ENCODE measurements at places on chromosomes 3 and 15. TPM values are rescaled to one million over a fixed set of nuclear protein-coding genes. Genes with fewer than 3 reads are reported as not detected.

- no peak overlapping the region for H3K27ac ChIP-seq
- no peaks in the 10 kb centered on the region for H3K4me1 ChIP-seq
- H3K27me3 ChIP-seq = no peaks in the 10 kb centered on the region
- no peaks in the 10 kb centered on the region for H3K36me3 ChIP-seq
- H3K4me3 ChIP-seq = no peak overlapping the region
Measured at GRCh38 chr3:152737021-152737908, 97.7 kb upstream of the P2RY1 start.

DNA sequence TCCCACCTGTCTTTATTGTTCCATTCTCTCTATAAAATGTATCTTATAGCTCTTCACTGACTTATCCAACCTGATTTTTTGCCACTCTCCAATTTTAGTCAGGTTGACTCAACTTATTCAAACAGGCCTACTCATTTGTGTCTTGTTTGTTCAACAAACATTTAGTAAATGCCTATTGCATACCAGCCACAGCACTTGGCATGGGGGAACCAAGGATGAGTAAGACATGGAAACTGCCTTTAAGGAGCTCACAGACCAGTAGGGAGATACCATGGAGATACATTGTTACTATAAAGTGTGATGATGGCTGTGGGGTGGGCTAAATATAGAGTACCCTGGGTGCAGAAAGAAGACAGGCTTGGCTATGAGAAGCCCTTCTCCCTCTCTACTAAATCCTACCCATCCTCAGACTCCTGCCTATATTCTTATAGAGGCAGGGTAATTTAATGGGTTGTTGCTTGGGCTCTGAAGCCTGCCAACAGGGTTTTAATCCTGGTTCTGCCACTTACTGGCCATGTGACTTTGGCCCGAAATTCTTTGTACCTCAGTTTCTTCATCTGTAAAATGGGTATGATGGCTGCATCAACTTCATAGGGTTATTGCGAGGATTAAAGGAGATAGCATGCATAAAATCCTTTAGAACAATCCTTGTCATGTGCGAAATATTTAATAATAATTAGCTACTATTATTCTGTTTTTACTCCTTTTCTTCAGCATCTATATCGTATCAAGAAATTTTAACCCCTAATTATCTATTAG, 348.5 kb upstream of the UMPS start:
- H3K36me3 ChIP-seq = no peaks in the 10 kb centered on the region
- no peak for DNase-seq
- H3K4me1 ChIP-seq = no peaks in the 10 kb centered on the region
- H3K27me3 ChIP-seq = peaks cover 9% of the 10 kb centered on the region

CACNA2D3 gene
- total RNA-seq = not detected

SLC15A2 gene
- 2.7 TPM for total RNA-seq

ATP10A gene
- 55.2 TPM for total RNA-seq

DNA sequence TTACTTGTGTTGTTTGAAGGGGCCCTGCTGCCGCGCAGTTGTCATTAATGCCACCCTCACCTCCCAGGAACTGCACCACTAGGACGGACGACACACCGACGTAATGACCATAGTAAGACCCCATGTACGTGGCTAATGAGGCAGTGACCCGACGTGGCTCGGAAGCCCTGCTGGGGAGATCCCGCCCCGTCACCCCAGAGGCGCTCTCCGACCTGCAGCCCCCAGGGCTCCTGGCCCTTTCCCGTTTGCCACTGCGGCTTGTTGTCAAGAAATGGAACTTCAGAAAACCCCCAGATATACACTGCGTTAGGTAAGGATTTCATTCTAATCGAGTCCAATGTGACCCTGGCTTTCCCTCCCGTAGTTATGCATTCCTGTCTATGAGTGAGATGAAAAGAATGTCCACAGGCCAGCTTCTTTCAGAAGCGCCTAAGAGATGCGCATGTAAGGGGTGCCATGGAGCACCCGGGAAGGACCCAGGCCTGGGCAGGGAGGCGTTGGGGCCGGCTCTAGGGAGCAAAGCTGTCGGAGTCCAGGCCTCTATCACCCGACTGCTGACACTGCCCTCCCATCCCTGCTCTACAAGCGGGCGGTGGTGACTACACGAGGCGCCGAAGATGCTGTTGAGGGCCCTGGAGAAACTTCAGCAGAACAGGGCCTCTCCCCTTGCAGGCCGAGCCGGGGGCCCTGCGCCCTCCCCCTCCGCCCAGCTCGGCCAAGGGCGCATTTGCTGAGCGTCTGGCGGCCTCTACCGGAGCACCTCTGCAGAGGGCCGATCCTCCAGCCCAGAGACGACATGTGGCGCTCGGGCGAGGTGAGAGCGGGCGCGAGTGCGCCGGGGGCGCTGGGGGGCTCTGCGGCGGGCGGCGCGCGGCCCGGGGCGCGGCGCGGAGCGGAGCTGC, at the start of gene GABRA5:
Gene GABRA5, plus strand, starts transcription at position 765 of the 902 bp plus-strand sequence. CDS start 2,187 bp downstream, outside the sequence.
- no peak within 1 kb of the TSS for H3K27ac ChIP-seq
- peaks cover 22% of the 10 kb centered on the region for H3K27me3 ChIP-seq
- no peak within 1 kb of the TSS for H3K4me3 ChIP-seq
- no peaks in the 10 kb centered on the region for H3K36me3 ChIP-seq

ERICH6 gene
- total RNA-seq = not detected

- H3K4me1 ChIP-seq = peaks cover 10% of the 10 kb centered on the region
- H3K27me3 ChIP-seq = peaks cover 77% of the 10 kb centered on the region
- H3K36me3 ChIP-seq = no peaks in the 10 kb centered on the region
- no peak overlapping the region for H3K27ac ChIP-seq
- no peak for DNase-seq
Measured at GRCh38 chr15:89500397-89501270, 4.3 kb upstream of the RHCG start.

DNA sequence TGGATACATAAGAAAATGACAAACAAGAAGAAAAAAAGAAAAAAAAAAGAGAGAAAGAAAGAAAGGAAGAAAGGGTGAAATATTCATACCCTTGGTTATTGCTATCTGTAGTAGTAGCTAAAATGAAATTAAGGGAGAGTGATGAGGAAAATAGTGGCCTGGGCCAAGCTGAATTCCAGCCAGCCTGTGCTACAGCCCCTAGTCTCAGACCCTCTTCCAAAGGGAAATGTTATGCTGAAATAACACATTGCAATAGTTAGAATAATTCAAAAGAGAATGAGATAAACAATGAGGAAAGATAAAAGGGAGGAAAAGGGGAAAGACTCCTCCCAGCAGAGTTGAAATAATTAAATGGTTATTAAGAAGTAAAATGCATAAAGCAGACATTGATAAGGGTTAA, 268.4 kb upstream of the ROBO1 start:
- no peak overlapping the region for H3K4me3 ChIP-seq
- H3K36me3 ChIP-seq = no peaks in the 10 kb centered on the region
- no peak for DNase-seq
- no peaks in the 10 kb centered on the region for H3K27me3 ChIP-seq

APBA2 gene
- total RNA-seq = 206 TPM

- DNase-seq = no peak
- no peaks in the 10 kb centered on the region for H3K4me1 ChIP-seq
- H3K4me3 ChIP-seq = no peak overlapping the region
- H3K27ac ChIP-seq = no peak overlapping the region
- H3K36me3 ChIP-seq = no peaks in the 10 kb centered on the region
Measured at GRCh38 chr3:72573051-72573450, 275.2 kb downstream of the SHQ1 start.

CSPG5 gene
- 0.44 TPM for total RNA-seq

ZBBX gene
- not detected for total RNA-seq

GRCh38 chr3:81929697-81930096, 168.3 kb upstream of the GBE1 start:
- no peak overlapping the region for H3K4me3 ChIP-seq
- no peaks in the 10 kb centered on the region for H3K27me3 ChIP-seq
- H3K4me1 ChIP-seq = peaks cover 7% of the 10 kb centered on the region
- H3K36me3 ChIP-seq = no peaks in the 10 kb centered on the region
- no peak for DNase-seq

POPDC2 gene
- total RNA-seq = 8.4 TPM

DNA sequence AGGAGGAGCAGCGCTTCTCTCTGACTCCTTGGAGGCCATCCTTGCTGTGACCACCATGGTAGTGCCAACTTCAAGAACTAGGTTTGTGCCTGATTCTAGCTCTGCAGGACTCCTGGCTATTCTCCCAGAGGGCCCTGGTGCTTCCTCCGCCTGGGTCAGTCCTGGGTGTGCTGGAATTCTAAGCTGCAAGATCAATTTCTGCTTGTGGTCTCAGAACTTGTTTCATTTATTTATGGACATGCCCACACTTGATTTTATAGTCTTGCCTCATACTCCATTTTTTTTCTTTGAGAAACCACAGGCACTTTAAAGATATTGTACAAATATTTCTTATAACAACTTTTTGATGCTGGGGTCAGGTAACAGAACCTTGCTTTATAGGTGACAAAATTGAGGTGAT, 87.6 kb downstream of the PDCD6IP start:
- H3K27me3 ChIP-seq = no peaks in the 10 kb centered on the region
- no peaks in the 10 kb centered on the region for H3K36me3 ChIP-seq
- H3K4me1 ChIP-seq = peaks cover 3% of the 10 kb centered on the region

DNA sequence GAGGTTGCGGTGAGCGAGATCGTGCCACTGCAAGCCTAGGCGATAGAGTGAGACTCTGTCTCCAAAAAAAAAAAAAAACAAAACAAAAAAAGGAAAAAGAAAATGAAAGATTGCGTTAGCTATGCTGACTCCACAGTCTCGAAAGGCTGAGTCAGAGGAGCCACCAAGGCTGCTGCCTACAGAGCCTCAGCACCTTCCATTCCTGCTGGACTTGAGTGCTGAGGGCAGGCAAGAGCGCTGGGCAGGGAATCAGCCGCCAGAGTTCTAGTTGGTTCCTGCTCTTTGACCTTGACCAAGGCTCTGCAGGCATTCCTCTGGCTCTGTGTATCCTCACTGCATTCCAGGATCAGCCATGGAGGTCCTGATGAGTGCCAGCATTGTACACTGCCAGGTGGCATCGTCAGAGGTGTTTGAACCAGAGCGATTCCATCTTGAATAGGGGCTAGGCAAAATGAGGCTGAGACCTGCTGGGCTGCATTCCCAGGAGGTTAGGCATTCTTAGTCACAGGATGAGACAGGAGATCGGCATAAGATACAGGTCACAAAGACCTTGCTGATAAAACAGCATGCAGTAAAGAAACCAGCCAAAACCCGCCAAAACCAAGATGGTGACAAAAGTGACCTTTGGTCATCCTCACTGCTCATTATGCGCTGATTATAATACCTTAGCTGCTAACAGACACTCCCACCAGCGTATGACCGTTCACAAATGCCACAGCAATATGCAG, 5.9 kb downstream of the MESP2 start:
- H3K4me1 ChIP-seq = peaks cover 13% of the 10 kb centered on the region
- no peak overlapping the region for H3K27ac ChIP-seq
- H3K27me3 ChIP-seq = peaks cover 6% of the 10 kb centered on the region
- H3K36me3 ChIP-seq = no peaks in the 10 kb centered on the region
- H3K4me3 ChIP-seq = no peak overlapping the region

ZMYND10 gene
- 4.0 TPM for total RNA-seq

GRCh38 chr3:101216710-101217465, 103.5 kb downstream of the IMPG2 start:
- peaks cover 4% of the 10 kb centered on the region for H3K27me3 ChIP-seq
- no peak overlapping the region for H3K4me3 ChIP-seq
- DNase-seq = no peak

LCTL gene
- not detected for total RNA-seq

DNA sequence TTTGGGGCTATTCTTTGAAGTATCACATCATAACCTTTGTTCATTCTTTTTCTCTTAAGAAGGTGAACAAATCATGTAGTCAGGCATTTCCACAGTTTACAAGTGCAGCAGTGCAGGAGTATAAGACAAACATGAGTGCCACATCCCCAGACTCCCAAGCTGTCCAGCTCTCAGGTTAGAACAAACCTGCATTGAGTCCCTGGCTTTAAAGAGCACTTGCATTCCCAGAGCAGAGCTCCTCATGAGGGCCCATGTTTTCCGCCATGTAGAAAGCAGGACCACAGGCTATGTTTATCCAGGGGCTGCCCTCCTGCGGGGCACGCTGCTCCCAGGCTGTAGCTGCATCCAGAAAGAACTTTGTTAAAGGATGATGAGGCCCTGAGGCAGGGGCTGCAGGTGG, 267.7 kb downstream of the TLE3 start:
- peaks cover 4% of the 10 kb centered on the region for H3K27me3 ChIP-seq
- no peaks in the 10 kb centered on the region for H3K36me3 ChIP-seq
- H3K4me1 ChIP-seq = no peaks in the 10 kb centered on the region
- H3K4me3 ChIP-seq = no peak overlapping the region
- no peak overlapping the region for H3K27ac ChIP-seq
- no peak for DNase-seq

SLC28A2 gene
- not detected for total RNA-seq

DNA sequence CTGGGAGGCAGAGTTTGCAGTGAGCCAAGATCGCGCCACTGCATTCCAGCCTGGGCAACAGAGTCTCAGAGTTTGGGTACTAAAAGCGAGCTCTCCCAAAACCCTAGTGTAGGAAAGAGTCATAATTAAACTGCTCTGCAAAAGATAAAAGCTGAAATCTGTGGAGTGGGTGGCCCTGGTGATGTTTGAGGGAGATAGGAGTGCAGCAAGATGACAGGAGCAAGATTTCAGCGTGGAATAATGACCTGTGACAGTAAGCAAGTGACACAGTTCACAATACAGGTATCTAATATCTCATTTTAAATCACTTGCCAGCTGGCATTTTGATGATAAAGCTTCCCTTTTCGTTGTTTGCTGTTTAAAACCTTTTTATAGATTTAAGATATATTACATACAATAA, 79.3 kb downstream of the MDFIC2 start:
- no peak for DNase-seq
- no peaks in the 10 kb centered on the region for H3K4me1 ChIP-seq
- peaks cover 1% of the 10 kb centered on the region for H3K27me3 ChIP-seq
- H3K27ac ChIP-seq = no peak overlapping the region

ERC2 gene
- not detected for total RNA-seq

PLA2G4D gene
- not detected for total RNA-seq

DNA sequence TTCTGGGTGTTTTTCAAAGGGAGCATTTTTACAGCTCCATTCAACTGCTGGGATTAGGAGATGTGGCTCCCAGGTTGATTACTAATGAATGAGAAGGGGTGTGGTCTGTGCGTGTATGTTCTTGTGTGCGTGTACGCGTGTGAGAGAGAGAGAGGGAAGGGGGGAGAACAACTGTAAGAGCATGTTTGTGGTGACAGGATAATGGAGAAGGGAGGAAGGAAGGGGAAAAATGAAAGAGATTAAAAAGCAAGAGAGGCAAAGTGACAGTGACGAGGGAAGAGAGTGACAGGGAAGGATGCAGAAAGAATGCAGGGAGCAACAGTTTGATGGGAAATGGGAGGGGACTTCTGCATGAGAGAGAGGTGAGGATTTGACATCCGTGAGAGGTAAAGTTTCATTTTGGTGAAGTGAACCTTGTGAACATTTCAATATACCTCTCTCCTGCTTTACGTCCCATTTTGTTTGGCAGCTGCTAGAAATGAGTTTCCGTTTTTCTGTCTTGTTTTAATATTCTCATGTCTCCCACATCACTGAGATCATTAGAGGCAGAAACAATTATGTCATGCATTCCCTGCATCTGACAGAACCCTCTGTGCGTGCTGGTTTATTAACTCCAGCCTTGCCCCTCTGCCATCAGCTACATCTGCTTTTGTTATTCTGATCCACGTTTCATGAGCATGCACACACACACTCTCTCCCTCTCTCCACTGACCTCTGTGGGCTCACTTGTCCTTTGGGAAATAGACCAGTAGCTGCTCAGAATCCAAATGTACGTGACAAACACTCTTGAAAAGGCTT, 161.6 kb downstream of the GAP43 start:
- peak overlapping the region; percentile 96 for H3K4me3 ChIP-seq
- H3K27ac ChIP-seq = peak overlapping the region; percentile 99
- H3K4me1 ChIP-seq = peaks cover 12% of the 10 kb centered on the region
- H3K36me3 ChIP-seq = no peaks in the 10 kb centered on the region

EFHB gene
- total RNA-seq = 3.2 TPM

Data from naive thymus-derived CD8-positive, alpha-beta T cell (primary cell).